ENCODE measurements at places on chromosomes 13 and 19. TPM values are rescaled to one million over a fixed set of nuclear protein-coding genes. Genes with fewer than 3 reads are reported as not detected.

SLC27A1 gene
- total RNA-seq = 4.1 TPM

SLITRK6 gene
- not detected for total RNA-seq

DNA sequence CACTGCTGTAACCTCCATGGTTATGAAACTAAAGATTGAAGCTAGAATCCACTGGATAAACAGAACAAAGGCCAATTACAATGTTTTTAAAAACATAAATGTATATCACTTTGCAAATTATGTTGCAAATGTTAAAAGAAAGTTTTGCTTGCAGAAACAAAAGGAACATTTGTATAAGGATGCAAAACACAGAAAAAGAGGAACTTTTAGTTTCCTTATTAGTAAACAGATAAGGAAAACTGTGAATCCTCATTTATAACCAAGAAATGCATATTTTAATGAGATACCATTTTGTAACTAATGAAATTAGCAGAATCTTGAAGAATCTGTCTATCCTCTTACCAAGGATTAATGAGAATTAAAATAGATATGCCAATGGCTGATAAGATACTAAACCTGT, 32.3 kb downstream of the LPAR6 start:
- no peaks in the 10 kb centered on the region for H3K4me1 ChIP-seq
- no peaks in the 10 kb centered on the region for H3K27me3 ChIP-seq
- peaks cover 17% of the 10 kb centered on the region for H3K36me3 ChIP-seq
- DNase-seq = no peak
- H3K4me3 ChIP-seq = no peak overlapping the region
- H3K27ac ChIP-seq = no peak overlapping the region

- H3K27ac ChIP-seq = no peak overlapping the region
- H3K27me3 ChIP-seq = peaks cover 23% of the 10 kb centered on the region
- H3K4me1 ChIP-seq = peaks cover 37% of the 10 kb centered on the region
- no peak overlapping the region for H3K4me3 ChIP-seq
- no peaks in the 10 kb centered on the region for H3K36me3 ChIP-seq
Observed at GRCh38 chr19:8503510-8503909, 1.1 kb upstream of the PRAM1 start.

DNA sequence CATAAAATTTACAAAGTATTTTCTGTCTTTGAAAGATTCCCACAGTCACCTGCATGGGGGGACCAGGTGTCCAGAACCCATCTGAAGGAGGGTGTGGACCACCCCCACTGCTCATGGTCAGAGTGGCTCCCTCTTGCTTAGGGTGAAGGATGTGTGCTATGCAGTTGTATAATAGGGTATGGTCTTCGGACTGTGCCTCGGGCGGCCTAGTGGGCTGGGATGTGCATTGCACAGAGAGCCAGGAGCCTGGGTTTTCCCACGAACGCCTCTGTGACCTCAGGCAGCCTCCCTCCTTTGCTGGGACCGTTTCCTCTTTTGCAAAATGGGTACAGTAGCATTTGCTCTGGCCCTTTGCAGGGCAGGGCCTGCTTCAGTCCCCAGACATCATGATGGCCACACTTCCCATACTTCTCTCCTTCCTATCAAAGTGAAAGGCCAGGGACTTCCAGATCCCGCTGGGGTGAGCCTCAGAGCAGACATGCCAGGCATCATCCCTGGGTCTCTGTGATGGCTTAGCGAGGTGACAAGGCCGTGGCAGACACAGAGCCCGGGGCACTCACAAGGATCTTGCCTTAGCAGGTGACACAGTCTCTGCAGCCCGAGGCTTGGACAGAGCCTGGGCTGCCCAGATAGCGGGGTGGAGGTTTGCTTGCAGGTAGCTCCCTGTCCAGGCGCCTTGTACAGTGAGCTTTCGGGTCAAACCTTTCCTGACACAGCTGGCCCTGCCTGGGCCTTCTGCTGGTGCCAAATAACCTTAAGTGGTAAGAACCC, 59.4 kb upstream of the ZNF536 start:
- H3K27me3 ChIP-seq = no peaks in the 10 kb centered on the region
- peaks cover 10% of the 10 kb centered on the region for H3K4me1 ChIP-seq
- H3K36me3 ChIP-seq = no peaks in the 10 kb centered on the region
- no peak overlapping the region for H3K4me3 ChIP-seq
- no peak overlapping the region for H3K27ac ChIP-seq

DNA sequence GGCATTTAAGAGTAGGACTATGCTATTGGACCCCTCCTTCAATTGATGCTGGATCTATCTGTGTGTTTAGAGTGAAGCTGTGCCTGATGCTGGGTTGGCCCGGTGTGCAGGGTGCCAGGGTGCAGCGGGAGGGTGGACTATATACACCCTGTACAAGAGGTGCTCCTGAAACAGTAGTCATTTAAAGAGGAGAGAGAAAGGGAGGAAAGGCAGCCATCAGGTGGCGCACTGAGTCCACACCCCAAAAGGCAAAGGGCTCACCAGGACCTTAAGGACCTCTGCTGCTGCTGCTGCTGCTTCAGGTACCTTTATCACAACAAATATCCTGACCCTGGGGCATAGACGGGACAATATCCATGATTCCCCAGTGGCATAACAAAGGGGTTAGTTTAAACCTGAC, 39.4 kb downstream of the ZNF136 start:
- no peaks in the 10 kb centered on the region for H3K27me3 ChIP-seq
- no peaks in the 10 kb centered on the region for H3K36me3 ChIP-seq
- H3K4me1 ChIP-seq = 0 out of 2 replicates have a peak, but pooled peaks cover 7% of the 10 kb centered on the region
- peak; percentile 56 for DNase-seq
- H3K27ac ChIP-seq = no peak overlapping the region

All from HepG2 (cell line).